Calu3 (cell line): ENCODE measurements at places on chromosomes 3 and 15.
A peak's percentile ranks its signal among the peaks of the same experiment; 100 is the strongest.

GRCh38 chr15:44710236-44711095 lies 657 bp downstream of the PATL2 start:
- no peak for DNase-seq

- DNase-seq = peak; percentile 10
These were observed 738.4 kb upstream of the ALCAM start for GRCh38 chr3:104628185-104628789.

GRCh38 chr15:72155003-72155621 lies 36.9 kb downstream of the SENP8 start:
- DNase-seq = peak; percentile 94

DNA sequence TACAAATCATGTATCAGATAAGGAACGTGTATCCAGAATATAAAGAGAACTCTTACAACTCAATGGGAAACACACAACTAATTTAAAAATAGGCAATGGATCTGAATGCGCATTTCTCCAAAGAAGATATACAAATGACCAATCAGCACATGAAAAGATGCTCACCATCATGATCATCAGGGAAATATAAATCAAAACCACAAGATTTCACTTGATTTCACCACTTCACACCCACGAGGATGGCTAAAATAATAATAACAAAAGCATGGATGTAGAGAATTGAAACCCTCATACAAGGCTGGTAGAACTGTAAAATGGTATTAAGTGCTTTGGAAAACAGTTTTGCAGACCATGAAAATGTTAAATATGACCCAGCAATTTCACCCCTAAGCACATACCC lies 26.7 kb upstream of the SLC12A8 start:
- no peak for DNase-seq

GRCh38 chr3:172713316-172713715 lies 2.4 kb upstream of the NCEH1 start:
- no peak for DNase-seq

GRCh38 chr3:174430986-174431385 lies 428.1 kb upstream of the NAALADL2 start:
- no peak for DNase-seq

GRCh38 chr15:25403771-25404170 lies 35.1 kb downstream of the UBE3A start:
- no peak for DNase-seq

GRCh38 chr15:93020976-93021772 lies 67.8 kb downstream of the RGMA start:
- no peak for DNase-seq
